ENCODE measurements at places on chromosomes 13 and 19.

DNA sequence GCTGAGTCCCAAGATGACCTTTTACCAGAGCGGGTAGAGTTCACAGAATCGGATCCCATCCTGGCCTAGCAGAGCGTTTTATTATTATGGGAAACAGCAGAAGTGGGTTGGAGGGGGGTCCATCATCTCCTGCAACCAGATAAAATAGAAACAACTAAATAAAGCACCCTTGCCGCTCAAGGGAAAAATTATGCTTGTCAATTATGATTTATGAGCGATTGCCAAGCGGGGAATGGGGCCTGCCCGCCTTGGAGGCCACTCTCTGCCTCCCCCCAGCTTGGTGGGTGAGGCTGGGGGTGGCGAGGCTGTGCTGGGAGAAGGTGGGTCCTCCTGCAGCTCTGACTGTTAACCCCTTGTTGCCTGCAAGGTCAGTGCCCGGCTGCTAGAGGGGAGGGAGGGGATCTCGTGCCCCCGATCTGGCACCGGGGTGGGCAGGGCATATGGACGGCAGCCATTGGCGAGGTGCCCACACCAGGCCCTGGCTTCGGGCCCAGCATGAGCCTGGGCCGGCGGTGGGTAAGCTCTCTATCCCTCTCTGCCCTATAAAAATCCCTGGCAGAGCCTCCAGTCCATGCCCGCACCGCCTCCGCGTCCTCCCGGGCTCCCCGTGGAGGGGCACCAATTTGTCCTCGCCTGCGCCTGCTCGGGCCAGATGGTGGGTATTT, 129.1 kb downstream of the URI1 start:
- DNase-seq = no peak

GRCh38 chr13:113364311-113364889, 470 bp upstream of the GRTP1 start:
- DNase-seq = peak; percentile 41

DNA sequence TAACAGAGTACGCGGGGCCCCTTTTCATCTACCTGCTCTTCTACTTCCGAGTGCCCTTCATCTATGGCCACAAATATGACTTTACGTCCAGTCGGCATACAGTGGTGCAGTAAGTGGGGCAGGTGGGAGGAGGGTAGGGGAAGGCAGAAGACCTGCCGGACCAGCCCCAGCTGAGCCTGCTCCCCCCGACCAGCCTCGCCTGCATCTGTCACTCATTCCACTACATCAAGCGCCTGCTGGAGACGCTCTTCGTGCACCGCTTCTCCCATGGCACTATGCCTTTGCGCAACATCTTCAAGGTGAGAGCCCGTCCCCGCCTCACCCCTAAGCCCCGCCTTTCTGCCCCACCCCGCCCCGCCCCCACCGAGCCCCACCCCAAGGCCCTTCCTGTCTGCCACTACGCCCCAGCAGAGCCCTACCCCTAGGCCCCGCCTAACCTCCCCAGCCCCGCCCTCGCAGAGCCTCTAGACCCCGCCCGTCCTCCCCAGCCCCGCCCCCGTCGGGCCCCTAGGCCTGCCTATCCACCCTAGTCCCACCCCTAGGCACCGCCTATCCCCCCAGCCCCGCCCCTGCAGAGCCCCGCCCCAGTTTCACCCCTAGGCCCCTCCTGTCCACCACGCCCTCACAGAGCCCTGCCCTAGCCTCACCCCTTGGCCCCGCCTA, 7.7 kb downstream of the NDUFB7 start:
- DNase-seq = no peak

DNA sequence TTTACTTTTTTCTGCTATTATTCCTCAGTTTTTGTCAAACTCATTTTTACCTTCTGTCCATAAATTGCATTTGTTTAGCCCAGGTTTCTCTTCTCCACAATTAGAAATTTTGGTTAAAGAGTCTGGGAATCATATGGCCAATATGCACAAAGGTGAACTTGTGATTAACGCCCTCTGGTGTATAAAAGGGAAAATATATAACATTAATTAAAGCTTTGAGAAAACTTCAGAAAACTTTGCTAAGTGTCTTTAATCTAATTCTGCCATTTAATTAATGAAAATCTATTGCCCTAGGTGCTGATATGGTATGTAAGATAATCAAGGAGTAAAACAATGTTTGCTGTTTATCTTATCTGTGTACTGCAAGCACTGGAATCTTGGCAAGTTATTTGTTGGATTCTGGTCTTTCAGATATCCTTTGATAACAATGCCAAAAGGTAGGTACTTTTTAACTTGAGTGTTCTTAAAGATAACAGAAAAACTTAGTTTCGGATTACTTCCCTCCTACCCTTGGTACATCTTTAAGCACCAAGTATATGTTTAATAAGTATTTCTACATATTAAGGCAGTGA, 402.6 kb downstream of the SUCLA2 start:
- DNase-seq = no peak

- peak; percentile 28 for DNase-seq
Observed at GRCh38 chr13:66835040-66835628, 395.0 kb downstream of the PCDH9 start.

GRCh38 chr19:38734426-38735256, 9.6 kb downstream of the CAPN12 start:
- DNase-seq = peak; percentile 54

DNA sequence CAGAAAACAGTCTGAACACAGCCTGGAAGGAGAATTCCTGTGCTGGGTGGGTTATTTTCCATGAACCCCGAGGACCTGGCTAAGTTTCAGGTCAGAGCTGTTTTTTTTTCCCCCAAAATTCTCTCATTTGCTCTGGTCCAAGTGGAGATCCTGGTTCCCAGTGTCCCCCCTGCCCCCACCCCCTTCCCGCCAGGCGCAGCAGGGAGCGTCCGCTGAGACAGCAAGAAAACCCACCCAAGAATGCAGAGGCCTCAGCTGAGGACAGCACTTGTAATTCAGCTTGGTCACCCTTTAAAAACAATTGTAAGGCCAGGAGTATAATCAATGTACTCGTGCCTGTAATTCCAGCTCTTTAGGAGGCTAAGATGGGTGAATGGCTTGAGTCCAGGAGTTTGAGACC, 11.4 kb upstream of the TSPAN16 start:
- DNase-seq = no peak

GRCh38 chr19:7763696-7764095, 653 bp downstream of the CLEC4M start:
- DNase-seq = no peak

DNA sequence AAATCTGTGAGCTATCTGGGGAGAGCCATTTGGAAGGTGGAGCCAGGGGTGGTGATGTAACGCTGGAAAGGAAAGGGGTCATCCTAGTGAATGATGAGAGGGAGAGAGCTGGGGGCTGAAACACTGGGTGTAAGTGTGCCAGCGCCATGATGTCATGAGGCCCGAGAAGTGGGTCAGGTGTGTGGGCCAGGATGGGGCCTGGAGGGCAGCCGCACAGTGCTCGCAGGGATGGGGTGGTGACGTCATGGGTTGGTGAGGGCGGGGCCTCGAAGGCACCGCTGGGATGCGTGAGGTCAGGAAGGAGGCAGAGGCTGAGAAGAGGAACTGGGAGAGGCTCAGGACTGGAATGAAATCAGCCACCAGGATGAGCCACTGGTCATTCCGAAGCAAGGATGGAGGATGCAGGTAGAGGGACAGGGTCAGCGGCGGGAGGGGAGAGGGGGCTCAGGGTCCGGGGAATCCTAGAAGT, 4.4 kb downstream of the CCDC61 start:
- DNase-seq = no peak

GRCh38 chr13:43805071-43805468, 18.3 kb upstream of the ENOX1 start:
- no peak for DNase-seq

DNA sequence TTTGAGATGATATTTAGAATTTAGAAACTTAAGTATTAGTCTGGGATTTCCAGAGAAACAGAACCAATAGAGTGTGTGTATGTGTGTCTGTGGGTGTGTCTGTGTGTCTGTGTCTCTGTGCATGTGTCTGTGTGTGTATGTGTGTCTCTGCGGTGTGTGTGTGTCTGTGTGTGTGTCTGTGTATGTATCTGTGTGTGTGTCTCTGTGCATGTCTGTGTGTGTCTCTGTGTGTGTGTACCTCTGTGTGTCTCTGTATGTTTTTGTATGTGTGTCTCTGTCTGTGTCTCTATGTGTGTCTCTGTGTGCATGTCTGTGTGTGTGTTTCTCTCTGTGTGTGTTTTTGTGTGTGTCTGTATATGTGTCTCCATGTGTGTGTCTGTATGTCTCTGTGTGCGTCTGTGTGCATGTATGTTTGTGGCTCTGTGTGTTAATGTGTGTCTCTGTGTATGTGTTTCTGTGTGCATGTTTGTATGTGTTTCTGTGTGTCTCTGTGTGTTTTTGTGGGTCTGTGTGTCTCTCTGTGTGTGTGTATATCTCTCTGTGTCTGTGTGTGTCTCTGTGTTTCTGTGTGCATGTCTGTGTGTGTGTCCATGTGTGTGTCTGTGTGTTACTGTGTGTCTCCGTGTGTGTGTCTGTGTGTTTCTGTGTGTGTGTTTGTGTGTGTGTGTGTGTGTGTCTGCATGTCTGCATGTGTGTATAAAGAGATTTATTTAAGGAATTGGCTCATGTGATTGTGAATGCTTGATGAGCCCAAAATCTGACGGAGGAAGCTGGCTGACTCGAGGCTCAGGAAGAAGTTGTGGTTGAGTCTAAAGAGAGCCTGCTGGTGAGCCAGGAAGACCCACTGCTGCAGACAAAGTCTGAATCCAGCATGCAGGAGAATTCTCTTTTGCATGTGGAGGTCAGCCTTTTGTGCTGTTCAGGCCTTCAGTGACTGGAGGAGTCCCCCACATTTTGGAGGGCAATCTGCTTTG, 22.2 kb downstream of the GPR42 start:
- DNase-seq = no peak

GRCh38 chr13:23750383-23751121, 138.6 kb downstream of the MIPEP start:
- no peak for DNase-seq

DNA sequence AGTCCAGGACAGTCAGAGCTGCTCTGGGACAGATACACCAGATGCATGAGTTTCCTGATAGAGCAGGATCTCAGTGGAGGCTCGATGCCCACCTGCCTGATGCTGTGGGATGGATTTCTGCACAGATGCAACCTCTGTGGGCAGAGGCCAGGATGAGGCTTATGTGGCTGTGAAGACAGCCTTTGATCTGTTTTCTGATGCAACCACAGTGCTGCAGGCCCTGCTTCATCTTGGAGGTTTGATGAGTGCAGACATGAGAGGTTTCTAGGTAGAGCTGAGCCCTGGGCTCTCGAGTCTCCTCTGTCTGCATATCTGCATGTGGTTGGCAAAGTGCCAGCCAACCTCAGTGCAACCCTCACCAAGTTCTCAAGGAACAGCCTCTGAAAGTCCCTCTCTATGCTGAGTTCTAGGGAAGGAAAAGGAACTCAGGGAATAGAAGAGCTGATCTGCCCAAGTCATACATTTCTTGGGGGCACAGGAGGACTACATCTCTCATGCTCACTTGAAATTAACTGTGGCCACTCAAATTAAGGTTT, 23.1 kb upstream of the TSHZ3 start:
- DNase-seq = no peak

- DNase-seq = no peak
Observed at GRCh38 chr19:57587529-57587928, 3.6 kb downstream of the ZIK1 start.

DNA sequence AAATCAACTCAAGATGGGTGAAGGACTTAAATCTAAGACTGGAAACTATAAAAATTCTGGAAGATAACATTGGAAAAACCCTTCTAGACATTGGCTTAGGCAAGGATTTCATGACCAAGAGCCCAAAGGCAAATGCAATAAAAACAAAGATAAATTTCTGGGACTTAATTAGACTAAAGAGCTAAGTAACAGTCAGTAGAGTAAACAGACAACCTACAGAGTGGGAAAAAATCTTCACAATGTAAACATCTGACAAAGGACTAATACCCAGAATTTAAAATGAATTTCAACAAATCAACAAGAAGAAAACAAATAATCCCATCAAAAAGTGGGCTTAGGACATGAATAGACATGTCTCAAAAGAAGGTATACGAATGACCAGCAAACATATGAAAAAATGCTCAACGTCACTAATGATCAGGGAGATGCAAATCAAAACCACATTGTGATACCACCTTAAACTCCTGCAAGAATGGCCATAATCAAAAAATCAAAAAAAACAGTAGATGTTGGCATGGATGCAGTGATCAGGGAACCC, 6.3 kb upstream of the RFX1 start:
- DNase-seq = no peak

DNA sequence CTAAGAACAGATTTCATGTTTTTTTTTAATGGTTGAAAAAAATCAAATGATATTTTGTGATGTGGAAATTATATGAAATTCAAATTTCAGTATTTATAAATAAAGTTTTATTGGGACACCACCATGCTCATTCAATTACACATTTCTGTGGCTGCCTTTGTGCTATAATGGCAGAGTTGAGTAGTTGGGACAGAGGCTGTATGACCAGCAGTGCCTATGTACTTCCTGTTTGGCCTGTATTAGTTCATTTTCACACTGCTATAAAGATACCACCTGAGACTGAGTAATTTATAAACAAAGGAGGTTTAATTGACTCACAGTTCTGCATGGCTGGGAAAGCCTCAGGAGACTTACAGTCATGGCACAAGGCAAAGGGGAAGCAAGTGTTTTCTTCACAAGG, 33.6 kb downstream of the AKAP11 start:
- no peak for DNase-seq

DNA sequence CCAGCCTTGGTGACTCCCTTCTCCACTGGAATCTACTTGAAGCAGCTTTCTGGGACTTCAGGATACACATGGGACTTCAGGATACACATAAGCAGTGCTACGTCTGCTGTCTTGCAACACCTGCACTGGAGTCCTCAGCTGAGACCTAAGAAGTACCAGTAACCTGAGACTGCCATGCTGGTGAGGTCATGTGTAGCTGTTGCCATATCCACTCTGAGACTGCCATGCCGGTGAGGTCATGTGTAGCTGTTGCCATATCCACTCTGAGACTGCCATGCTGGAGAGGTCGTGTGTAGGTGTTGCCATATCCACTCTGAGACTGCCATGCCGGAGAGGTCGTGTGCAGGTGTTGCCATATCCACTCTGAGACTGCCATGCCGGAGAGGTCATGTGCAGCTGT, 937.9 kb downstream of the EFNB2 start:
- DNase-seq = no peak

GRCh38 chr19:9782338-9782737, 13.8 kb upstream of the ZNF846 start:
- no peak for DNase-seq

GRCh38 chr13:73220966-73221720, 162.3 kb downstream of the KLF5 start:
- peak; percentile 57 for DNase-seq

DNA sequence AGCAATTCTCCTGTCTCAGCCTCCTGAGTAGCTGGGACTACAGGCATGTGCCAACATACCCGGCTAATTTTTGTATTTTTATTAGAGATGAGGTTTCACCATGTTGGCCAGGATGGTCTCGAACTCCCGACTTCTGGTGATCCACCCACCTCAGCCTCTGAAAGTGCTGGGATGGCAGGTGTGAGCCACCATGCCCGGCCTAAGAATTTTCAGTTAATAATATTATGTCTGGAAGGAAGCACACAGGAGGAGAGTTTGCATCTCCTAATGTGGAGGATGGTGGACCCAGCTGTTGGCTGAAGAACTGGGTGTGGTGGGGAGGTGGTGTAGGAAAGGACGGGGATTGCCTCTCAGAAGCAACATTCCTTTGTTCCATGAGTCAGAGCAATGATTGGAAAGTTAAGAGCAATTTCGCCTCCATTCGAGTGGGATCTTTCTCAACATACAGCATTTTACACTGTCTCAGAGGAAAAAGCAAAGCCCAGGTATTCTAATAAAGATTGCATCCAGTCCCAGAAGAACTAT, 11.9 kb downstream of the PDCD2L start:
- no peak for DNase-seq

GRCh38 chr13:45156565-45157361, 36.5 kb downstream of the GTF2F2 start:
- DNase-seq = no peak

- DNase-seq = peak; percentile 2
Observed at GRCh38 chr13:104301171-104301975, 1235.2 kb upstream of the SLC10A2 start.

All from small intestine (tissue), 16 donors.